ENCODE measurements at places on chromosomes 5 and 9. TPM values are rescaled to one million over a fixed set of nuclear protein-coding genes. Genes with fewer than 3 reads are reported as not detected.

DNA sequence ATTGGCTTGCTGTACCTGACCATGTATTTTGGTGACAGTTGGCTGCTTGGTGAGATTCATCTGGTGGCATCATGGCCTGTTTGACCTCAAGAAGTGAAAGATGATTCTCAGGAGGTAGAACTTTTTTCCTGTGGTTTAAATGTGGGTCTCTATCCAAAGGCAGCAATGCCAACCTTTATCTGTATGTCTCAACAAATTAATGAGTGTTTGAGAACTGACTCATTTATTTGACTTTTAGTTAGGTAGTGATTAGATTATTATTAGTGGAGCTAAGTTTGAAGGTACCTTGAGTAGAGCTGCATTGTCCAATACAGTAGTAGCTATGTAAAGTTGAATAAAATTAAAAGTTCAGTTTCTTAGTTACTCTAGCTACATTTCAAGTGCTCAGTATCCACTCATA is 48.2 kb downstream of the TLE4 start:
- no peak overlapping the region for H3K27ac ChIP-seq
- ATAC-seq, result no peak
- peaks cover 4% of the 10 kb centered on the region for H3K4me1 ChIP-seq
- no peak overlapping the region for H3K4me3 ChIP-seq

- no peak for ATAC-seq
- H3K36me3 ChIP-seq, result no peaks in the 10 kb centered on the region
- no peaks in the 10 kb centered on the region for H3K27me3 ChIP-seq
- H3K4me1 ChIP-seq, result peaks cover 38% of the 10 kb centered on the region
- H3K4me3 ChIP-seq, result no peak overlapping the region
Measured at GRCh38 chr9:4080921-4081895, 218.7 kb downstream of the GLIS3 start.

MARCHF6 gene
- total RNA-seq, result 69.9 TPM

GRCh38 chr9:8724284-8725018 is 924.9 kb upstream of the DMAC1 start:
- no peaks in the 10 kb centered on the region for H3K36me3 ChIP-seq
- no peak for ATAC-seq
- H3K27ac ChIP-seq, result no peak overlapping the region
- no peaks in the 10 kb centered on the region for H3K27me3 ChIP-seq
- no peaks in the 10 kb centered on the region for H3K4me1 ChIP-seq

DNA sequence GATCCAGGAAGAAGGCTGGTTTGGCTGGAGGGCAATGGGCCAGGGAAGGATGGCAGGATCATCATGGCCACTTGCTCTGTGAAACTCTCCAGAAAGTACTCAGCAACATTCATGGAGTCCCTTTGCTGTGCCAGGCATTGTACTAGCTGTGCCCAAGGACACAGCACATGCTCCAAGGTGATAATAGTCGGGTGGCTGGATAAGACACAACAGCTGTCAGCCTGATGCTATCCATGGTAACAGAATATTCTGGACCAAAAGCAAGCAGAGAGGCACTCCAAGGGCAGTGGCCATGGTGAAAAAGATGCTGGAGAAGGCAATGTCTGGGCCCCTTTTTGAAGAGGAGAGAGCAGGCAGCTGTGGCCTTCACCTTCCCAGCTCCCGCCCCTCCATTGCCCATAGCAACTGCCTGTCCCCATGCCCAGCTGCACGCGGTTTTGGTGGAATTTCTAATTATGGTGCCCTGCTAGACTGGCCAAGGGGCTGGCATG is 113.8 kb upstream of the CPEB4 start:
- peaks cover 17% of the 10 kb centered on the region for H3K27me3 ChIP-seq
- H3K4me1 ChIP-seq, result no peaks in the 10 kb centered on the region

GRCh38 chr5:112929336-112930081 is 7.5 kb upstream of the REEP5 start:
- no peak overlapping the region for H3K4me3 ChIP-seq
- no peaks in the 10 kb centered on the region for H3K36me3 ChIP-seq
- ATAC-seq, result no peak
- H3K27me3 ChIP-seq, result no peaks in the 10 kb centered on the region
- no peaks in the 10 kb centered on the region for H3K4me1 ChIP-seq

DNA sequence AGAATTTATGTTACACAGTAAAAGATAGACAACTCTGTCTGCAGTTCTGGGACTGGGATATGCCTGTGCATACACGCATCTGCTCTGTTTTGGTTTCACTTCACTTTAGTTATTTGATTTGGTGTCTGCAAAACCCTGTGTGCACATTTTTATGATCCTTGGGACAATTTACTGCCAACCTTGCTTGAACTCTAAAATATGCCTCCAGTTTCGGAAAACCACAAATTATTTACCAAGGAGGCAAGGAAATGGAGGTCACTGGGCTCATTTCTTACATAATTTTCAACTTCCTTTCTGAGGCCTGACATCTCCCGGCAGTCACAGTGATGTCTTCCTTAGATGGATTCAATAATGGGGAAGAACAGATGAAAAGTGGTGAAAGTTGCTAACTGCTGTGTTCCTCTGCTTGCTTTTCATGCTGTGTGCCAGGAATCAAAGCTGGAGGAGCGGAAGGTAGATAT is 61.2 kb upstream of the TAF11L2 start:
- ATAC-seq, result peak; percentile 55
- H3K4me1 ChIP-seq, result no peaks in the 10 kb centered on the region
- no peak overlapping the region for H3K27ac ChIP-seq
- H3K4me3 ChIP-seq, result no peak overlapping the region
- no peaks in the 10 kb centered on the region for H3K36me3 ChIP-seq
- no peaks in the 10 kb centered on the region for H3K27me3 ChIP-seq

GRCh38 chr9:134833294-134833880 is 47.2 kb upstream of the FCN2 start:
- H3K4me3 ChIP-seq, result no peak overlapping the region
- no peaks in the 10 kb centered on the region for H3K36me3 ChIP-seq
- no peak overlapping the region for H3K27ac ChIP-seq
- no peak for ATAC-seq
- H3K27me3 ChIP-seq, result no peaks in the 10 kb centered on the region

ACTBL2 gene
- total RNA-seq, result not detected

GRCh38 chr9:16708656-16709435 is 161.6 kb downstream of the BNC2 start:
- no peak for ATAC-seq
- H3K4me1 ChIP-seq, result peaks cover 1% of the 10 kb centered on the region
- no peak overlapping the region for H3K4me3 ChIP-seq
- H3K27me3 ChIP-seq, result no peaks in the 10 kb centered on the region
- peak overlapping the region; percentile 50 for H3K27ac ChIP-seq
- no peaks in the 10 kb centered on the region for H3K36me3 ChIP-seq

GRCh38 chr5:91028499-91028956 is 354.6 kb downstream of the ARRDC3 start:
- no peak for ATAC-seq
- no peak overlapping the region for H3K27ac ChIP-seq
- no peaks in the 10 kb centered on the region for H3K27me3 ChIP-seq
- H3K4me3 ChIP-seq, result no peak overlapping the region

- H3K4me3 ChIP-seq, result no peak overlapping the region
- ATAC-seq, result no peak
- no peaks in the 10 kb centered on the region for H3K36me3 ChIP-seq
- no peaks in the 10 kb centered on the region for H3K27me3 ChIP-seq
- H3K27ac ChIP-seq, result no peak overlapping the region
Measured at GRCh38 chr5:15539951-15540350, 40.0 kb downstream of the FBXL7 start.
